ENCODE measurements at places on chromosomes 12 and 14.

DNA sequence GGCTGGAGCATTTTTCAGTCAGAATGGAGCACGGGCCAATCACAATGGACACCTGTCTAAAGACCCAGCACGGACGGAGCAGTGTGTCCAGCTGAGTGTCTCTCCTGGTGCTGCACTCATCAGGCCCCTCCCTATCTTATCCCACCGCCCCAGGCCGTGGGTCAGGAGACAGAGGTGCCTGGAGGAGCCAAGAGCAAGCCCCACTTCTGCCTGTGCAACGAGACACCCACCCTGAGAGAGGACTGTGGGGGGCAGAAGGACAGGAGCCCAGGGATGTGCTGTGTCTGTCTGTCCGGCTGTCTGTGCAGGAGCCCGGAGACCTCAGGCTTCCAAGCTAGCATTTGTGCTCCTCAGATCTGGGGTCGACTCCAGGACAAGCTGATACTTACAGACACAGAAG, 69.6 kb upstream of the SFSWAP start:
- no peak for DNase-seq

DNA sequence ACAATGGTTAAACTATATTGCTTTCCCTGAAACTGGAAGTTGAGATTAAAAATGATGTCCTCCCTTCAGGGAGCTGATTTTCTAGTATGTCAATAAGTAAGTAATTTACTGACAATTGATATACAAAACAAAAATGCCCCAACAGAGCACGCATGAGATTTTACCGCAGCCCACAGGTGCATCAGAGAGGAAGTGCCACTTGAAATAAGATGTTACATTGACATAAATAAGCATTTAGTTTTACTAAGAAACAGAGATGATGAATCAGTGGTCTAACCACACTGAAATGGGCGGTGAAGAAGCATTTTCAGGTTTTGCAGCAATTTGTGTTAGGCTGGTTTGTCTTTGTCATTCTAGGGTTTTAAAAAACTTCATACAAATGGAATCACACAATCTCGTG, 8.8 kb upstream of the CLECL1 start:
- DNase-seq = peak; percentile 51

DNA sequence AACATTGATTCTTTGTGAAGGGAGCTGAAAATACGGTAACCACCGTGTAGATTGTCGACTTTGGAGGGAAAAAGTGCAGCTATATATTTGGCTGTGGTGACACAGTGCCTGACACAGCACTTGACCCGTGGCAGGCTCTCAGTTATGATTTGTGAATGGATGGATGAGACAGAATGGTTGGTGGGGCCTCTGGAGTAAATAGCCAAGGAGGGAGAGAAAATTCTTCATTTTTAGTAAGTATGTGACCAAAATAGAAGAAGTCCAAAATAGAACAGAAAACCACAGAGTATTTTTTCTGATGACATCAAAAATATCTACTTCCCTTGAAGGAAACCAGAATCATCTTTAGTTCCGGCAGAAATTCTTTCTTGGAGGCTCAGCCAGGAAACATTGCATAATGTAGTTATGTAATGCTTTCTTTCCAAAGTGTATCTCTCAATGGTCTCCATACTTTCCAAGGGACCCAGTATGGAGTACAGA, 82.0 kb upstream of the WSCD2 start:
- DNase-seq = no peak

- DNase-seq = no peak
Measured at GRCh38 chr12:115872919-115873357, 404.6 kb downstream of the MED13L start.

DNA sequence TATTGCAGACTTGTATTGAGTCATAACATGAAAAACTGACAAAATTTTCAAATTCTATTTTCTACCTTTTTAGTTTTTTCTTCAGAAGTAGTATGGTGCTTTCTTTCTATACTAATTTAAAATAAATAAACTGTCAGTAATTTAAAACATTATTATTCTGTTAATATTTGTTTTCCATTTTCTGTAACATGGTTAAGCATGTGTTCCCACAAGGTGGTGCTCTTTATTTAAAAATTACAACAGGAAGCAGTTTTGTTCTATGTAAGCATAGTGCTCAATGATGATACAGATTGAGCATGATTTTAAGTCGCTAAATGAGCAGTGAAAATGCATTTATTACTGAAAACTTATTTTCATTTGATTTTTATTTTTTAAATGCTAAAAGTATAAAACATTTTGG, 114.6 kb downstream of the PPFIA2 start:
- no peak for DNase-seq

DNA sequence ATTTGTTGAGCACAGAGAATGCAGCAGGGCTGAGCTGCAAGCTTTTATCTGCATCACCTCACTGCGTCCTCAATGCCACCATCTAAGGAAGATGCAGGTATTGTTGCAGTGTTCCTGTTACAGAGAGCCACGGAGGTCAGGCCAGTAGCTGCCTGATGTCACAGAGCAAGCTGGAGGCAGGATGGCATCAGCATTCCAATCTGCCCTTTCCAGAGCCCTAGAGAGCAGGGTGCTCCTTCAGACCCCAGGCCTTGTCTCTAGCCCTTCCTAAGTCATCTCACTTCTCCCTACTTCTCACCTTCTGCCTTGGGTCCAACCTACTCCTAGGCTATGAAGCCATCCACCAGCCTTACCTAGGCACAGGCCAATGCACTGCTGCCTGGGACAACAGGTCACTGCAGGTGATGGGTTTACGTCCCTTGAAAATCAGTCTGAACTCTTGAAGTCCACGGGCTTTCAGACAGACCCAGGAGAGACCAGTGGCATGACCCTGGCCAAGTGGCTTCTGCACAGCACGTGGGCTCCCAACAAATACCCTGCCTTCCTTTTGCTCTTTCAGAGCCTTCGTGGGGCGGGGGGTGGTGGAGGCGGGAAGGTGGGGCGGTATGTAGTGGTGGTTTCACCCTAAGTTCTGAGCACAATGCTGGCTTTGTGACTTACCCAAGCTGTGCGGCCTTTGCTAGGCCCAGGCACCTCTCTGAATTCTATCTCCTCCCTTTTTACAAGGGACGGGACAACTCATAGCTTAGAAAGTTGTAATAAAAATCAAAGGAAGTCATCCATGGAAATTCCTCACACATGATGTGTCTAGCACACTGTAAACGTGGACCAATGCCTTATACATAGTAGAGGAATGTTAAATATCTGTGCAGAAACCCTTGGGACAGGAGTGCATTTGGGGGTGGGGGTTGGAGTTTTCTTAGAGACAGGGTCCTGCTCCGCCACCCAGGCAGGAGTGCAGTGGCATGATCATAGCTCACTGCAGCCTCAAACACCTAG, 136.0 kb downstream of the KSR2 start:
- DNase-seq = no peak
